Activated naive CD4-positive, alpha-beta T cell treated with anti-CD3 and anti-CD28 coated beads, Interleukin-2, amount 10 ng/mL, durations not matched to agents 7 days and 5 days (primary cell): ENCODE measurements at places on chromosomes 6 and 20.
A peak's percentile ranks its signal among the peaks of the same experiment; 100 is the strongest.

DNA sequence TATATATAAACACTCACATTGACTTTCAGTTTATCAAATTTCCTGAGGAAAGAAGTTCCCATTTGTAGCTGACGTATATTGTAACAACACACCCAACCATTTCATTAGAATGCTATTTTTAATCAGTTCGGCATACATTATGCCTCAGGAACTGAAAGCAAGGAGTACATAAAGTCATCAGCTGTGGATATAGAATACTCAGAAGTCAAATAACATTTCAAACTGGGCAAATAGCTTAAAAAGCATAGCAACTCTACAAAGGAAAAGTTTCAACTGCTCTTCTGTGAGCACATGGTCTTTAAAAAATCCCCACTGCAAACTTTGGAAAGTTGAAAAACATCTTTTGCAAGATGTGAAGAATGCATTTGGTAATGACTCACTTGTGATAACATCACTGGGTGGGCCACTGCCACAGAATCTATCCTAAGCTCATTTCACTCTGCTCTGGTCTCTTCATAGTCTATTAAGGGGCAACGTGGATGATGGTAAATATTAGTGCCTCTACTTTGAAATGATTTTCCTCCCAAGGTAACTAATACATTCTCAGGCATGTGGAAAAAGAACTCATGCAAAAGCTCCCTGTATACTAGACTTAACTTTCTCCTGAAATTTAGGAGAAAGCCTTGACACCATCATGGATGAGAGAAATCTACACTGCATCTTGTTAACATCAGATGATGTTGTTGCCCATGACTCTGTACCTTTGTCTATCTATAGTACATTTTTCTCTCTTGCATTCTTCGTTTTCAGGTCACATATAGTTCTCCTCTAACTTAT lies 49.2 kb downstream of the FYN start:
- H3K36me3 ChIP-seq = peaks cover 33% of the 10 kb centered on the region
- no peak overlapping the region for H3K4me3 ChIP-seq
- peaks cover 53% of the 10 kb centered on the region for H3K4me1 ChIP-seq
- DNase-seq = no peak
- peak overlapping the region; percentile 61 for H3K27ac ChIP-seq
- no peaks in the 10 kb centered on the region for H3K27me3 ChIP-seq

GRCh38 chr20:63037669-63038268 lies 31.0 kb upstream of the BHLHE23 start:
- peaks cover 48% of the 10 kb centered on the region for H3K27me3 ChIP-seq
- DNase-seq = no peak
- no peak overlapping the region for H3K4me3 ChIP-seq
- no peaks in the 10 kb centered on the region for H3K36me3 ChIP-seq

DNA sequence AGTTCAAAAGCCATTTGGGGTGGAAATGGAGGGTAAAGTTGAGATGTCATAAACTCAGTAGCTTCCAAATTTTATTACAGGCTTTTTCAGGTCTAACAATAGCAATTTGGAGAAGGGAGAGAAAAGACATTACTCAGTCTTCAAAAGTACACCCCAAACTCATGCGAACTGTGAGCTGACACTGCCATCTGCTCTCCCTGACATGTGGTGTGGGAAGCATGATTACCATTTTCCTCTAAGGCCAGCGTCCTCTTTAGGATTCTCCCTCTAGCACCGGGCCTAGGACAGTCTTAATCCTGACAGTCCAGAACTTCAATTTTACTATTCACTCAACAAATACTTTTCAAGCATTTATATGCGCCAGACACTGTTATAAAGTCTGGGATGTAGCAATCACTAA lies 536.0 kb upstream of the JARID2 start:
- H3K27ac ChIP-seq = no peak overlapping the region
- H3K4me1 ChIP-seq = peaks cover 9% of the 10 kb centered on the region
- peaks cover 6% of the 10 kb centered on the region for H3K27me3 ChIP-seq
- no peaks in the 10 kb centered on the region for H3K36me3 ChIP-seq

- H3K4me1 ChIP-seq = peaks cover 3% of the 10 kb centered on the region
- peaks cover 41% of the 10 kb centered on the region for H3K27me3 ChIP-seq
- H3K36me3 ChIP-seq = no peaks in the 10 kb centered on the region
- no peak overlapping the region for H3K27ac ChIP-seq
These were observed 6.8 kb downstream of the HSPA12B start for GRCh38 chr20:3739054-3739925.

GRCh38 chr6:16511723-16512489 lies 249.4 kb downstream of the ATXN1 start:
- peaks cover 15% of the 10 kb centered on the region for H3K36me3 ChIP-seq
- no peaks in the 10 kb centered on the region for H3K27me3 ChIP-seq
- no peak overlapping the region for H3K4me3 ChIP-seq
- DNase-seq = peak; percentile 60

GRCh38 chr6:13273931-13274706 lies 54.2 kb downstream of the TBC1D7 start:
- no peak overlapping the region for H3K27ac ChIP-seq
- H3K4me1 ChIP-seq = peaks cover 17% of the 10 kb centered on the region
- H3K27me3 ChIP-seq = peaks cover 15% of the 10 kb centered on the region
- no peak overlapping the region for H3K4me3 ChIP-seq

DNA sequence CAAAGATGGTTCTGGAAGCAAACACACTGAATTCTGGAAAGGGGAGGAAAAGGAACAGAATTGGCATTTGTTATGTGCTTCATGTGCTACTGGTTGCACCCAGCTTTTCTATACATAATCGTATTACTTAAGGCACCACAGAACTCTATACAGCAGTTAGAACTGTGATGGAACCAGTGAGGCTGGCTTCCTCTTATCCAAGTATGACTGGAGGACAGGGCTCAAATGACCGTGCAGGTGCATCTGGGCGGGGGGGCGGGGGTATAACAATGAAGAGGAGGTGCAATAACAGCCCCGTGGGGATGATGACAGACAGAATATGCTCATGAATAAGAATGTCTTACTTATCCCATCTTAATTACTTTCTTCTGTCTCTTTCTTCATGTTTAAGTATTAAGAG lies 144.2 kb downstream of the BTBD9 start:
- H3K27me3 ChIP-seq = no peaks in the 10 kb centered on the region
- no peak overlapping the region for H3K4me3 ChIP-seq
